GM12878 (cell line): ENCODE measurements at places on chromosomes 5 and 9. TPM values are rescaled to one million over a fixed set of nuclear protein-coding genes. Genes with fewer than 3 reads are reported as not detected.

Gene AGTPBP1
- 26.3 and 27.9 TPM in 2 replicates for total RNA-seq

- H3K27me3 ChIP-seq: no peaks in the 10 kb centered on the region
- H3K36me3 ChIP-seq: no peaks in the 10 kb centered on the region
- H3K4me3 ChIP-seq: no peak overlapping the region
- no peak overlapping the region for H3K27ac ChIP-seq
- DNase-seq: no peak
Measured at GRCh38 chr5:126007841-126008240, 415.4 kb upstream of the GRAMD2B start.

Gene SERF1A
- total RNA-seq: 3.0 and 7.9 TPM in 2 replicates

DNA sequence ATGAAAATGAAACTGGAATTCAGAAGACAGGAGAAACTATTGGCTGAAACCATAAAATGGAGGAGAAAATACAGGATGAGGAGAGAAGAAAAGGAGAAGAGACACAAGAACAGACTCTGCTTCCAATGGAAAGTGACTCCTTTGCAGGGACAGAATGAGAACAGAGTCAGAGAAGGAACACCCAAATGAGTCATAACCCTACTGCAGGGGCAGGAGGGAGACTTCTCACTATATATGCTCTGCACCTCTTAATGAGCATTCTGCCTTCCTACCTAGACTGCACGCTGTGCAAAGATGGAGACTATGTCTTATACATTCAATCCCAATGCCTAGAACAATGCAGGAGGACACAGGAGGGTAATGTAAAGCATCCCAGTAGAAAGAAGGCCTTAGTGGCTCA, 2.1 kb downstream of the SAXO1 start:
- no peak overlapping the region for H3K4me3 ChIP-seq
- no peaks in the 10 kb centered on the region for H3K27me3 ChIP-seq
- no peak overlapping the region for H3K27ac ChIP-seq
- peaks cover 3% of the 10 kb centered on the region; the same call in 1 of the 2 replicates for H3K4me1 ChIP-seq

Gene QRFP
- total RNA-seq: not detected in 2 replicates

Gene OBP2B
- not detected in 2 replicates for total RNA-seq

Gene PRDM9
- total RNA-seq: not detected in 2 replicates

DNA sequence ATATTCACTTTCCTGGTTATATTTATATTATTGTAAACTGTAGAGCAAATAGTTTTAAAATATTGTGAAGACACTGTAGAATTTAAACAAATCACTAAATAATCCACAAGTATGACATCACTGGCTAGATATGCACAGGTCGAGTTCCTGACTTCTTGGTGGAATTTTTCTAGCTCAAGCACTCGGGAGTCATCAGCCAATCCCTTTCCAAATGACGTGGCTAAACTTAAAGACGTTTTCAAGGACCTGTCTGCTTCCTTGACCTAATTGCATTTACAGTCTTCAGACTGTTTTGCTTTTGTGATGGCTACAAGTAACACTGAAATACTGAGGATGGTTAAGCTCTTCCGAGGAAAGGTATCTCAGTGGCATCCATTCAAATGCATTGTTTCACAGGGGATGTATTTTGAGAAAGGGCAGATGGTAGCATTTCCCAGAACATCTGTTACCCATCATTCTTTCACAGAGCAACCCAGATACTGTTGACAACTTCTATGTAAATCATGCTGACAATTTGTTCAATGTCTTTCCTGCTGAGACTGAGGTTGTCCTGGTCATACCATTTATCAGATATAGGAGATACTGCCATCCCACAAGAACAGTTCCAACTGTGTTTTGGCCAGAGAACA, 262.8 kb downstream of the CDH10 start:
- H3K4me1 ChIP-seq: no peaks in the 10 kb centered on the region
- H3K27me3 ChIP-seq: no peaks in the 10 kb centered on the region
- no peaks in the 10 kb centered on the region for H3K36me3 ChIP-seq
- H3K4me3 ChIP-seq: no peak overlapping the region
- H3K27ac ChIP-seq: no peak overlapping the region

Gene PCDHGA8
- total RNA-seq: not detected in 2 replicates

DNA sequence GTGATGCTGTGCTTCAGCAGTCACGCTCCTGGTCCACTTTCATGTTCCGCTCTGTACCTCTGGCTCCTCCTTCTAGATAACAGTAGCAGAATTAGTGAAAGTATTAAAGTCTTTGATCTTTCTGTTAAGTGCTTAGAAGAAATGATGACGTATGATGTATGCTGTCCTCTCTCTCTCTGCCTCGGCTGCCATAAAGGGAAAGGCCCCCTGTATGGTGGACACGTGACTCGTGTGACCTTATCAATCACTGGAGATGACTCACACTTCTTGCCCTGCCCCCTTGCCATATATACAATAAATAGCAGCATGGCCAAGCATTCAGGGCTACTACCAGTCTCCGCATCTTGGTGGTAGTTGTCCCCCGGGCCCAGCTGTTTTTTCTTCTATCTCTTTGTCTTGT, 100.3 kb downstream of the SYK start:
- H3K4me1 ChIP-seq: no peaks in the 10 kb centered on the region
- H3K4me3 ChIP-seq: no peak overlapping the region
- H3K27me3 ChIP-seq: no peaks in the 10 kb centered on the region
- no peak for DNase-seq
- H3K36me3 ChIP-seq: no peaks in the 10 kb centered on the region; the same call in 1 of the 2 replicates

DNA sequence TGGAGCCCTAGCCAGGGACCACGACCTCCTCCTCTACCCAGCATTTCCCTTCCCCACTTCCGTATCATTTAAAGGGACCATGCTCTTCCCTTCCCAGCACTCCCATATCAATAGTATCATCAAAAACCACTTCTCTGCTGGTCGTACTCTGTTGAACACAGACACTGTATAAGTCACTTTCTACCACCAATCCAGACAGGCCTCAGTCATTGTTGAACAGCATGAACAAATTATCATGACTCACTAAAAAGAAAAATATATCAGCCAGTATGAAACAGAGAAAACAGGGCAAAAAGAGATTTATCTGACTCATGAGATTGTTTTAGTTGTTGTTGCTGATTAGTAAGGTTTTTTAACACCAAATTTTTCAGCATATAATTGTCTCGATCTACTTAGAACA, 89.8 kb downstream of the CDKN2A start:
- no peaks in the 10 kb centered on the region for H3K27me3 ChIP-seq
- no peak for DNase-seq
- no peak overlapping the region for H3K27ac ChIP-seq
- H3K4me1 ChIP-seq: peaks cover 8% of the 10 kb centered on the region

Gene SPATA9
- 0.35 TPM in 1 of 2 replicates, not detected in the other for total RNA-seq

- no peaks in the 10 kb centered on the region for H3K27me3 ChIP-seq
- no peak for DNase-seq
- H3K36me3 ChIP-seq: no peaks in the 10 kb centered on the region
Measured at GRCh38 chr5:179061025-179061424, 852 bp downstream of the ZNF354C start.

DNA sequence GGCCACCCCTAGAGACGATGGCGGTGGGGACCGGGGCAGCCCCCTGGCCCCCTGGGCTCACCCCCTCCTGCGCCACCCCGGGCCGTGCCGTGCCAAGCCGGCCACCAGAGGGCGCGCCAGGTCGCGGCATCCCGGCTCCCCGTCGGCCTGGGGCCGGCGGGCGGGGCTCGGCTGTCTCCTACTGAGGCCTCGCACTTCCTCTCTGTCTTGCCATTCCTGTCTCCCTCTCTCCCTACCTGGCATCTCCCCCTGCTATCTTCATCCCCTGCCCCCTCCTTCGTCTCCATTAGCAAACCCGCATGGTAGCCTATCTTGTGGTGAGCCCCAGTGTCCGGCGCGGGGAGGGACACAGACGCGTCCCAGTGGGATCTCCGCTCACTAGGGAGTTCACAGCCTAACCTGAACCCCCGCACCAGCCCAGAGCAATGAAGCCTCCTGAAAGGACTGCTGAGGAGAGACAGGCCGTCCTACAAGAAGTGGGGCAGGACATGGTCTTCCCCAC, 29.8 kb upstream of the FABP6 start:
- H3K4me1 ChIP-seq: peaks cover 8% of the 10 kb centered on the region; the same call in 1 of the 2 replicates
- H3K27me3 ChIP-seq: no peaks in the 10 kb centered on the region
- no peak for DNase-seq
- no peak overlapping the region for H3K27ac ChIP-seq
- no peaks in the 10 kb centered on the region for H3K36me3 ChIP-seq

DNA sequence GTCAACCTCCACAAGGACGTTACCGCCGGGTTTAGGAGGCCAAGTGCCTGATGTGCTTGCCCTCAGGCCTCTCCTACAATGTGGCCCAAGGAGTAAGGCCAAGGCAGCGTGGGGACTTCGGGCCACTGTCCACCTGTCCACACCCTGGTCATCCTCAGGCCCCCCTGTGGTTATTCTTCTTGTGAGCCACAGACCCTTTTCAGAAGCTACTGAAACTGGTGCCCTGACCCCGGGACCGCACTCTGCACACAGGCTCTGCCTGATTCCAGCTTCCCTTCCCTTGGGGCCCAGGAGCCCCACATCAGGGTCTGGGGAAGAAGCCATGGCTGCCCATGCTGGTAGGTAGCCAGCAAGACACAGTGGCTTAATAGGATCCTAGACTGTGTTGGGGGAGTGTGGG, 128.8 kb downstream of the OLFM1 start:
- H3K36me3 ChIP-seq: no peaks in the 10 kb centered on the region
- no peak for DNase-seq
- H3K27me3 ChIP-seq: no peaks in the 10 kb centered on the region
- H3K27ac ChIP-seq: no peak overlapping the region

GRCh38 chr5:82074950-82075349, 103.1 kb downstream of the ATG10 start:
- DNase-seq: no peak
- H3K27me3 ChIP-seq: no peaks in the 10 kb centered on the region
- H3K4me3 ChIP-seq: no peak overlapping the region

DNA sequence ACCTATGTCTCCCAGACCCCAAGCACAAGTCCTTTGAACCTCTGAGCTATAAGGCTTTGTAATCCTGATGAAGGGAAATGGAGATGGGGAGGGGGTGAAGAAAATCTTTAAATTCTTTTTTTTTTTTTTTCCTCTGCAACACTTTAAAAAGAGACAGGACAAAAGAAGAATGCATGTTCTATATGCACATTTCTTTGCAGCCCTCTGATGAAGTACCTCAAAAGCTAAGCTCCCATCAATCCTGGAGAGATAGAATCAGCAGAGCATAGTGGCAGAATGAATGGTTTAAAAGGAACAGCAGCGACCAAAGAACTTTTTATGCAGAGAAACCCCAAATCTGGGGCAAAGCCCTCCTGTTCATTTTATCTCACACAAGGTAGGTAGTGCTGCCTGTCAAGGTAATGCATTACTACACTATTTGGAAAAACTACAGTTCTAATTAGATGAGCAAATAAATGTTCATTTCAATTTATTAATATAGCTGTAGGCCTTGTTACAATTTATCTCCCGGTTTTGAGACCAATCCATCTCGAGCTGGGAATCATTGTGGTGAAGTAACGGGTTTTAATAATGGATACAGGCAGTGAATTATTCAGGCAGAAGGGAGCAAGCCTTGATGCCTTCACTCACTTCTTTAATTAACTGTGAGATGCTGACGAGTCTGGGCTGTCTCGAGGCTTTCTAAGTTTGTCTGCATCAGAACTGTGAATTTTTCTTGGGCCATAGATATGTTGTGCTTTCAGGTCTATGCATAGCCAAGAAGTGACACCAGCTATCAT, 173.5 kb upstream of the ZNF608 start:
- H3K27ac ChIP-seq: peak overlapping the region; percentile 86
- no peak overlapping the region for H3K4me3 ChIP-seq
- no peaks in the 10 kb centered on the region for H3K27me3 ChIP-seq
- no peak for DNase-seq

DNA sequence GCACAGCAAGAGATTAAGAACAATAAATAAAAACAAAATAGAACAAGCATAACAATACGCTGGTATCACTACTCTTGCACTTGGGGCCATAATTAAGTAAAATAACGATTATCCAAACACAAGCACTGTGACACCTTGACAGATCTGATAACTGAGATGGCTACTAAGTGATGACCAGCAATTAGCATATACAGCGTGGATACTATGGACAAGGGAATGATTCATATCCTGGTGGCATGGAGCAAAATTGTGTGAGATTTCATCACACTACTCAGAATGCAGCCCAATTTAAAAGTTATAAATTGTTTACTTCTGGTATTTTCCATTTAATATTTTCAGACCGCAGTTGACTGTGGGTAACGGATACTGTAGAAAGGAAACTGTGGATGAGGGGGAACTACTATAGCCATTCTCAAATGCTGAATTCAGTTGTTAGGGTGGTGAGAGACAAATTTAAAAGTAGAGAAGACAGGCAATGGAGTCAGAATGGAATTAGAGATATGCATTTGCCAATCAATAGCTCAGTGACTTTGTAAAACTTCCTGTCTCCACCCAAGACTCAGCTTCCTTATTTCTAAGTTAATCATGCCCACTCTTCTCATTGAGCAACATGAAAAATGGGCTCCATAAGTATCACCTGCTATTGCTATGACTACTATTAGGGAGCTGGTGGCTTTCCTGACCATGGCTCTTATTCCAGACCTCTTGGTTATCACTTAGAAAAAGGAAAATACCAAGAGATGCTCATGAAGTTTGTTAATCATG, 300.8 kb downstream of the TRIM32 start:
- H3K4me3 ChIP-seq: no peak overlapping the region
- DNase-seq: no peak

DNA sequence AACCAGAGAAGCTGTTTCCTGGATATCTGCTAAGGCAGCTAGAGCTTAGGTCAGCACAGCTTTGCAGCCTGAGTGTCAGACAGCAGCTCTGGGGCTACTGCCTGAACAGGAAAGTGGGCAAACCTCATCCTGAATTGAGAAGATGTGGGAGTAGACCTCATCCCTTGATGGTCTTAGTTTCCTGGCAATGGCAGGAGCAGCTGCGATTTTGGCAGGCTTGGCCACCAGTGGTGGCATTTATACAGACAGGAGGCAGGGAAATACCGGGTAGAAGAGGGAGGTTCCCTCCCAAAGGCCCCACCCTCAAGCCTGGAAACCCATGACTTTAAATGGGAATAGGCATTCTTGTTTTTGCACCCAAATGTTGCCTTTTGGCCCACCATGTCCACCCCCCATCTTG, 69.7 kb downstream of the LIX1 start:
- DNase-seq: no peak
- H3K4me1 ChIP-seq: no peaks in the 10 kb centered on the region
- H3K27me3 ChIP-seq: no peaks in the 10 kb centered on the region

Gene MARCOL
- not detected in 2 replicates for total RNA-seq

Gene GM2A
- total RNA-seq: 95.1 and 95.6 TPM in 2 replicates

DNA sequence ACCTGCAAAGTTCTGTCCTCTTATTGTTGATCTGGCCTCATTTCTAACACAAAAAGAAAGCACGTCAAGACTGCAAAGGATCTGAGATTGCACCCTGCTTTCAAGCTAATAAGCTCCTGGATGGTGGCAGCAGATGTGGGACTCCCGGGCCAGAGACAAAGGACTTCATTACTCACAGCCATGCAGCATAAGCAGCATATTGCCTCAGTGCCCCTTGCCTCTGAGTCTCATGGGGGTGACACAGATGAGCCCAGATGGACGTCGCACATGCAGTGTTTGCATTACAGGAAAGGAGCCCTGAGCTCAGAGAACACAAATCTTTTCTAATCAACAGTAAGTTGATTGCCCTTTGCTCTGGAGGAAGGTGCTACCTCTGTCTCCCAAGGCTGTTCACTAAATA, 105.0 kb downstream of the SLC28A3 start:
- no peak overlapping the region for H3K27ac ChIP-seq
- H3K4me3 ChIP-seq: no peak overlapping the region
- H3K27me3 ChIP-seq: no peaks in the 10 kb centered on the region
- H3K4me1 ChIP-seq: no peaks in the 10 kb centered on the region
- no peak for DNase-seq

Gene BAAT
- total RNA-seq: 0.16 and 0.26 TPM in 2 replicates

Gene RANBP3L
- total RNA-seq: not detected in 2 replicates
